ENCODE measurements at places on chromosomes 2 and 18.

DNA sequence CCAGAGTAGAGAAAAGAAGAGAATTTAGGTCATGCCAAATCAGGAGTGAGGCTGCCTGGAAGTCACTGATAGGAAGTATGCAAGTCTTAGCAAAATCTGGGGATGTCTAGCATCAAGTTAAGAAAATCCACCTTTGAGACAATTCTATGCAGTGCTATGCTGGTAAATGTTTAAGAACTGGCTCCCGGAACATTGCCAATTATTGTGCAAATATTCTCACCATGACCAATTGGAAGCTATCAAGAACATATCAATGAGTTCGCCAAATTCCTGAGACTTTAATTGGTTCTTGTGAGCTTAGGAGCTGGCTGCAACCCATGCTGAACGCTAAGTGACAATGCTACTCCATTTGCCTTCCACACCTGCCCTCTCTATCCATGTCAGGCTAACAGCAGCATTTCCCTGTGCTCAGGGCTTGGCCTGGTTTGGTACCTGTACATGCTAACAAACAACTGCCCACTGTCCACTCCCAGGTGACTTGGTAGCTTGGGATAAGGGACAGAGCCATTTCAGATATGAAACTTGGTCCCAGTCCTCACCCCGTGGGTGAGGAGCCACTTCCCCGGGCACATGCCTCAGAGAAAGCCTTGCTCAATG is 172.9 kb upstream of the KLHL29 start:
- no peak for DNase-seq

DNA sequence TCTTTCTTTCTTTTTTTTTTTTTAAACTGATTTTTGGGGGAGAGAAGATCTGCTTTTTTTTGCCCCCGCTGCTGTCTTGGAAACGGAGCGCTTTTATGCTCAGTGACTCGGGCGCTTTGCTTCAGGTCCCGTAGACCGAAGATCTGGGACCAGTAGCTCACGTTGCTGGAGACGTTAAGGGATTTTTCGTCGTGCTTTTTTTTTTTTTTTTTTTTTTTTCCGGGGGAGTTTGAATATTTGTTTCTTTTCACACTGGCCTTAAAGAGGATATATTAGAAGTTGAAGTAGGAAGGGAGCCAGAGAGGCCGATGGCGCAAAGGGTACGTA is 587 bp downstream of the MEIS1 start:
- DNase-seq = no peak

- no peak for DNase-seq
Measured at GRCh38 chr2:21423854-21424253, 300.1 kb downstream of the TDRD15 start.

DNA sequence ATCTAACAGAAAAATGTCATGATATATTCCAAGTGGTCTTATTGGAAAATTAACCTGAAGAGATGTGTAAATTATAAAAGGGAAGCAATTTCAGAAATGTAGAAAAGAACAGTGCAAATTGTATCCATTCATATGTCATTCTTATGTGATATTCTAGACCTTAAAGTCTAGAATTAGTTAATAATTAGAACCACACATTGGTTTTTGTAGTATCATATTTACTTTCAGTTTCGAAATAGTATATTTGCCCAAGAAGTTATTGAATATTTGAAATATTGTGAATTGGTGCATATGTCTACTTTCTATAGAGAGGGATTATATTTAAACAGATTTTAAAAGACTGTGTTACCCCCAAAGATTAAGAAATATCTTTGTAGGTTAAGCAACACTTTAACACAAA is 1348.6 kb upstream of the ACVR2A start:
- no peak for DNase-seq

DNA sequence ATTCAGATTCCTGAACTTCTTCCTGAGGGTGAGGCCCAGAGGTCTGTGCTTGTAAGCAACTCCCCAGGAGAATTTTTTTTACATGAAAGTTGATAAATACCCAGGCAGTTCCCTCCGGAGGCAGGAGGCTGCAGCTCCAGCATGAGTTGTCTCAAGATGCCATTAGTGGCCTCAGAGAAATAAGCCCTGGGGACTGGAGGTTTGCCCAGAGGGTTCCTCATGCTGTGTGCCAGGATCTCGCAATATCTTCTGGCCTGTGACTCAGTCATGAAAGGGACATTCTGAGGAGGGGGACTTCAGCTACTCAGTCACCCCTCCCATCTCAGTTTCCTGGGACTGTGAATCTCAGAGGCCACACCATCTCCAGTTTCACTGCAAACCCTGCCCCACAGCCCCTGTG is 49.9 kb downstream of the LYPD1 start:
- DNase-seq = no peak

DNA sequence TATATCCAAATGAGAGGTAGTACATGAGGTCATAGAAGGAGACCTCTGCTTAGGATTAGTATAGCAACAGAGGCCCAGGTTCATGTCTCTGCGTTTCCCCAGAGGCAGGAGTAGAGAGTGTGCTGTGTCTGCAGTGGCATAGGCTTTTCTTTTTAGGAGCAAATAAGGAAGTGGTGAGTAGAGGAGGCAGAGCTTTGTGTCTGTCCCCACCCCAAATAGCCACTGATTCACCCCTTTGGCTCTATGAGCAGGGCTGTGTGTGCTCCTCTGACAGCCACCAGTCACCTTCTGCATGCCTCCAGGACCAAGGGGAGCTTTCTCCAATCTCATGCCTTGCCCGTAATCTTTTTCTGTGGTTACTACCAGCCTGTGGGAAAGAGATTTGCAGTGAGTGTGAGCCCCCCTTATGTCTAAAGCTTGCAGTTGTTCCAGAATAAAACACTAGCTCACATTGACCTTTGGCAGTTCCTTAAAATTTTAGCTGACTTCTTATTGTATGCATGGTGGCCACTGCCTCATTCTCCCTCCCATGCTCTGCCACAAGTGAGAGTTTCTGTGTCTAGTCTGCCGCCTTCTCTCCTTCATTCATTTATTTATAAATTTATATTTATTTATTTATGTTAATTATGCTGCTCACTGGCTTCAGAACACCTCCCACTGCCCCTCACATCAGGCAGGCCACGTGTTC is 23.5 kb upstream of the ELAC1 start:
- no peak for DNase-seq

GRCh38 chr2:202014759-202015211 is 18.9 kb upstream of the FZD7 start:
- no peak for DNase-seq

- no peak for DNase-seq
Measured at GRCh38 chr2:119214453-119215037, 9.1 kb upstream of the STEAP3 start.

- peak; percentile 60 for DNase-seq
Measured at GRCh38 chr2:204072443-204073324, 136.1 kb downstream of the ICOS start.

DNA sequence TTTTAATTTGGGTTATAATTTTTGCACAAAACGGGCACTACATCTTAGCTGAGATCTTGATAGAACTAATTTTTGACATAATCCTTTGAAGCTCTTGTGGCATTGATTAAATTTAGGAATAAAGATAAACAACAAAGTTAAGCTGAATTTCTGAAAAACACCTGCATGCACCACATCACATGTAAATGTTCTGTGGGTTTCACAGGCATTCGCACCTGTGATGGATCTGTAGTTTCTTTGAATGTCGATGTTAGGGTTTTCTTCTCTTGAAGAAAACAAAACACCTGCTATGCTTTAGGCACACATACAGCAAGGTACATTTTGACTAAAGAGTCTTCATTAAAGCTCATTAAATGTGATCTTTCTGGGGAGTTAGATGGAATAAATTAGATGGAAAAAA is 60.3 kb downstream of the RPIA start:
- no peak for DNase-seq

- DNase-seq = no peak
Measured at GRCh38 chr18:79975985-79976680, 11.7 kb downstream of the HSBP1L1 start.

GRCh38 chr2:73894877-73895276 is 2.1 kb downstream of the ACTG2 start:
- DNase-seq = no peak

- no peak for DNase-seq
Measured at GRCh38 chr18:22504251-22505030, 86.7 kb upstream of the CTAGE1 start.

Measured in activated CD4-positive, alpha-beta T cell treated with anti-CD3 and anti-CD28 coated beads, Interleukin-2, amount 50 U/mL, for 4 hours (primary cell).